G401 (cell line): ENCODE measurements at places on chromosomes 2 and 18.
A peak's percentile ranks its signal among the peaks of the same experiment; 100 is the strongest.

GRCh38 chr2:32061973-32062861, 1.1 kb upstream of the SPAST start:
- peak; percentile 63 for DNase-seq

DNA sequence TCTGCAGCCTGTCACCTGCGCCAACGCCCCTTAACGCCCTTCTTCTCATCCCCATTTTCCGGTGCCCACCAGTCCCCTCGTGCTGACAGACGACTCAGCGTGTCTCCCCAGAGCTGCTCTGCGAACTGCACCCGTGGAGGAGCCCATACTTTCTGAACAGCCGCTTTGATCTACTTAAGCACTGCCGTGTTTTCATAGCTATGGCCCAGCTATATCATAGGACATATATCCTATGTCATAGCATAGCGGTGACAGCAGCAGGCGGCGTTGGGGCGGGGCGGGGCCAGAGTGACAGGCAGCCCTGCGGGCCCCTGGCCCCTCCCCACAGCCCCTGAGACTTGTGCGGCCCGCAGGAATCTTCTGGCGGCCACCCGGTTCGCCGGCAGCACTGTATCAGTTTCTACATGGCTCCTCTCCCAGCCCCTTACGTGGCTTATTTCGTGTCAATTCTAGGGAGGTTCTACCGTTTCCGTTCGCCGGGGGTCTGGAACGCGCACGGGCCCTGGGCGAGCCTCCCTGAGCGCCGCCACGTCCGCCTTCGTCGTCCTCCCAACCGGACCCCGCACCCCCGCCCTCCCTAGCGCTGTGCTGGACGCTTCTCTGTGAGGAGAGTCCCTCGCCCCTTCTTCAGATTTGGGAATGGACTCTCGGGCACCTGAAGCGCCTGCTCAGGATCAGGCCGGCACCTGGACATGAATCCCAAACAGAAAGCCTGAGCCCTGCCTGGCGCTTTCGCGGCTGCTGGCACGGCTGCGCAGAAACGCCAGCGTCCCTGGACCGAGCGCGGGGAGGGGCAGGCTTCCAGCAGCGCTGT, 35.4 kb downstream of the PTPN18 start:
- DNase-seq: peak; percentile 84

- no peak for DNase-seq
These were observed 163.4 kb downstream of the LRRTM1 start for GRCh38 chr2:80141007-80141726.

- no peak for DNase-seq
These were observed 193.8 kb downstream of the SEPTIN10 start for GRCh38 chr2:109419960-109420370.

GRCh38 chr2:185318271-185318724, 420.3 kb upstream of the FSIP2 start:
- no peak for DNase-seq

- DNase-seq: no peak
These were observed 150.7 kb downstream of the TSN start for GRCh38 chr2:121906170-121906569.

DNA sequence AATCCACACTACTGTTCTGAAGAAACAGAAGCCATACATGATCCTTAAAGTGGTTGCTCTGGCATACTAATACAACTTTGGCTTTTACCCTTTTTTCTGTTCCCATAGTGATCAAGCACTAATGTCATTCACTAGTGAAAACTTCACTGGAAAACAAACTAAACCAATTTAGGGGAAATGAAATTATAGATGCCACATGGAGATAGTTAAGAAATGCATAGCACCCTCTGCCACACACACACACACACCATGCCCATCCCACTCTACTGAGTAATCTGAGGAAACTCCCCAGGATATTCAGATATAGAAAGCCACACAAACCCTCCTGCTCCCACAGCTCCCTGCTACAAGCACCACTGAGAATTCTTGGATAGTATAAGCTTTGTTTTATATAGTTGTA, 39.1 kb downstream of the SLC3A1 start:
- no peak for DNase-seq

GRCh38 chr2:72137498-72138010, 10.1 kb downstream of the CYP26B1 start:
- DNase-seq: peak; percentile 66

DNA sequence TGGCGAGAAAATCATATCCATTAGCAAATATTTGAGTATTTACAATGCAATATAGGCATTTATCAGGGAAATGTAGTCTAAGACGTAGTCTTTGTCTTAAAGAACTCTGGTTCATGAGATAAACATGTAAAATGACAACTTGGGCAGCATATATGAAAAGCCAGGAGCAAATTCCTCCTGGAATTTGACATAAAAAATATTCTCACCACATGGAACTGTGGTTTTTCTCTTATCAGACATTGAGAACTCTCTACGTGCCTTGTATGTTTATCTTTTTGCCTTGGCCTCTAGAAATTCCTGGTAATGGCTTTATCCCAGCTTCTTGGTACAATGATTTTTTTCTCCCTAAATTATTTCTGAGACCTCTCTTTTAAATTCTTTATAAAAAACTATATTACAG, 2.8 kb downstream of the MAPK4 start:
- DNase-seq: no peak

GRCh38 chr18:59484561-59485328, 125.7 kb upstream of the LMAN1 start:
- no peak for DNase-seq

- no peak for DNase-seq
These were observed 115.4 kb downstream of the SCG2 start for GRCh38 chr2:223486751-223487150.

DNA sequence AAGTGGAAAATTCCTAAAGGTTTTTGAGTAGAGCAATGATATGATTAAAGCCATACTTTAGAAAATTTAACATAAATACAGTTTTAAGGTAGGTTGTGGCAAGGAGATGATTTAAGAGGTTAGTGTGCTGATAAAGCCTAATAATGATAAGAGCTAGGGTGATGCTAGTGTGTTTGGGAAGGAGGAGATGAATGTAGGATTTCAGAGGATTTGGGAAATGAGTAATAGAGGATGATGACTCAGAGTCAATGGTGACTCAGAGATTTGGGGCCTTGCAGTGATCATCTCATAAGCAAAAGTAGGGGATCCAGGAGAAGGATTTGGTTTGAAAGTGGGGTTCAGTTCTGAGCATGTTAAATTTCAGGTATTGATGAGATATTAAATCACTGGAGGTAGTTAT, 23.3 kb downstream of the STAMBP start:
- no peak for DNase-seq

DNA sequence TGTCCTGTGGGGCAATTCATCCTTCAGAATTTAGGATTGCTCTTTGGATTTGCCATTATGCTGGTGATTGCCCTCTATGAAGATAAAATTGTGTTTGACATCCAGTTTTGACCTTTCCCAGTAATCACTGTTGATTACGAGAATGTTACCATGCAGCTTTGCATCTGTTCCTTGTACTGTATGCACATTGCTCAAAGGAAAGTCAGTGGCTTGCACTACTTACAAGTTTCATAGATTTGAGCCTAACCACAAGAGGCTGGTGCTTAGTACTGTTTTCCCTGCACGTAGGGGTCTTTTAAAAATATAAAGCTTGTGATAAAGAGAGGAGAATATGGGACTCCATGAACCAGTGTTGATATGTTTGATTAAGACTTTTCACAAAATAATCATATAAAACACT, 77.9 kb downstream of the SLC39A10 start:
- DNase-seq: no peak

GRCh38 chr2:21123473-21124393, at the start of gene TDRD15:
TDRD15 (plus strand) TSS chr2:21123968; CDS start chr2:21137468, 13,500 bp downstream.
- no peak for DNase-seq

- no peak for DNase-seq
These were observed 14.7 kb downstream of the CAPN13 start for GRCh38 chr2:30792521-30792920.

DNA sequence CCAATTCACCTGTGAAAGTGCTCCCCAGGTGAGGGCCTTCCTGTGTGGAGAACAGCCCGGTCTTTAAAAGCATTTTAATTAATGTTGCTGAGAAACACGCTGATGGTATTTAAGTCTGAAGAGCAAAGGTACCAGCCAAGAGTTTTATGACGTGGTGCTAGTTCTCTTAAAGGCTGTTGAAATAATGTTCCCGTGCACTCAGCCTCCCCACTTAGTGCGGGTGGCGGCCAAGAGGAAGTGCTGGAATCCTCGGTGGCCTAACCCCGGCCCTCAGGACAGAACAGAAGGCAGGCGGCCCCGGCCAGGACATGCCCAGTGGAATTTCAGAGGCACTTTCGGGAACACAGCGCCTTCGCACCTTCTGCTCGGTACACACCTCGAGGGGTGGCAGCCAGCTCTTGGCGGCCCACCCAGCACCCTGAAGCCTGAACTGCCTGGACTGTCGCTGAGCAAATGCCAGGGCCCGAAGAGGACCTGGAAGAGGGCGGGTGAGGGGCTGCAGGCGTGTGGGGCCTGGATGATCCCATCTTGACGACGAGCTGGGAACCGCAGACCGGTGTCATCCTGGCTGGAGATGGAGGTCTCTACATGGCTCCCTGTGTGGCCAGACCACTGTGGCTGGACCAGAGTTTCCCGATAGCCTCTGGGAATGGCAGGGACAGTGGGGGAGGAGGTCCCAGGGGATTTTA, 142.9 kb downstream of the ASB1 start:
- no peak for DNase-seq

GRCh38 chr2:71950256-71951082, 197.2 kb downstream of the CYP26B1 start:
- peak; percentile 50 for DNase-seq

- DNase-seq: no peak
These were observed 7.4 kb upstream of the POLI start for GRCh38 chr18:54261894-54262293.

- DNase-seq: peak; percentile 30
These were observed 88.6 kb upstream of the BCL11A start for GRCh38 chr2:60641811-60642788.

GRCh38 chr2:172944022-172944793, 131.4 kb upstream of the MAP3K20 start:
- DNase-seq: peak; percentile 74

DNA sequence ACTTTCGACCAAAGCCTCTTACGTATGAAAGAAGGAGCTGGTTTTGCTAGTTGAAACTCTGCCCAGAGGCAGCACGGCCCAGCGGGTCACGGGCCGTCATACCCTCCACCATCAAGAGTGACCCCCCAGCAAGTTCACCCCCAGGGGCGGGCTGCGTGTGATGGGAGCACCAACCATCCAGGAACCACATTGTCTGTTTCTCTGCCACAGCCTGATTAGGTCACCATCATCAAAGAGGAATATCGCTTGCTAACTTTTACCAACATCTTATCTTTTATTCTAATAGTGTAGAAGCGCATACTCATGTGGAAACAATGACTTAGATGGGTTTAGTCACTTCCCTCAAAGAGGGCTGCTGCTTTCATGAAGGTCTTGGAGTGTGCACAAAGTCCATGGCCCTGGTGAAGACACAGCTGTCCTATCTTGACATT, 116.6 kb upstream of the SMIM21 start:
- no peak for DNase-seq

DNA sequence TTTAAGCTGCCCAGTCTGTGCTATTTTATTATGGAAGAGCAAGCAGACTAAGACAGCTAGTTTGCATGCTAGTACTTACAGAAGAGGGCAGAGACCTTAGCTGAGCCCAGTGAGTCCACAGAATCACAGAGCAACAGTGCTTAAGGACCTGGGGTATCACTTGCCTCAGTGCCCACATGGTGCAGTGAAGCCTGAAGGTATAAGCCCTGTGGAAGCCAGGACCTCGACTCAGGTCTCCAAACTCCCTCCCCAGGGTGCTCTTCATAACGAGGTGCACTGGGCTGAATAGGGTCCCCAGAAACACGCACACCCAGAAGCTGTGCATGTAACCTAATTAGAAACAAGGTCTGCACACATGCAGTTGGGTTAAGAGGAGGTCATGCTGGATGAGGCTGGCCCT, 718.1 kb downstream of the GALR1 start:
- DNase-seq: no peak

DNA sequence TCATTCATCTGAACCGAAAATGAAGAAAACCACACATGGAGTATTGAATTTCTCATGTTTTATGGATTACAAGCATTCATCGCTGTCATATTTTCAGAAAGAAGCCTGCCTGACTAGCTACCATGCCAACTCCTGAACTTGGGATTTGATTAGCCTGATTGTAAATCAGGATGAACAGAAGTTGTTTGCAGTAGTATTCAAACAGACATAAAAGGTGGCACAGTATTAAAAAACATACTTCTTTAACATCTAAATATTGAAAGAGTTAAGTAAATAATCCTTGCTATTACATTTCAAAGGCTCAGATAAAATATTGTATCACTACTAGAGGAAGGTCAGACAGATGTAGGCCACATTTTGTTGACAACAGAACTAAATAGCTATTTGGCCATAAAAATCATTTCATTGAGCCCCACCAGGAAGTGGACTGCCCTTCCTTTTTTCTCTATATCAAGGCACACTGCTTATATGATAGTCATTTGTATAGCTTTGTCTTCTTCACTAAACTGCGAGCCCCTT, 21.6 kb downstream of the SLC38A11 start:
- no peak for DNase-seq

DNA sequence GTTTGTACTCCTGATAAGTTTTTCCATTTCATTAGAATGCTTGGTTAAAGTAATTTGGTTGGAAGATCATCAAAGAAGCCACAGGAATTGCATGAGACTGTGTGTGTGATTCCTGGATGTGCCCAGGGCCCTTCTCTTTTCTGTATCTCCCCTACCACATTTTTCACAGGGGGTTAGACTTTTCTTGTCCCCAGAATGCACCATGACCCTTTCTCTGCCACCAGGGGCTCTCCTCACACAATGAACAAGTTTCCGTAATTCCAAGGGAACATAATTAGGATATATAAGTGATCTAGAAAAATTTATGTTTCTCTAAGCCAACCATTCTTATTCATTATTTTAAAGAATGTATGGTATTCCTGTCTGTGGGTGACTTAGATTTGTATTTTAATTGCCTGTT, 291.8 kb downstream of the NEDD4L start:
- no peak for DNase-seq

DNA sequence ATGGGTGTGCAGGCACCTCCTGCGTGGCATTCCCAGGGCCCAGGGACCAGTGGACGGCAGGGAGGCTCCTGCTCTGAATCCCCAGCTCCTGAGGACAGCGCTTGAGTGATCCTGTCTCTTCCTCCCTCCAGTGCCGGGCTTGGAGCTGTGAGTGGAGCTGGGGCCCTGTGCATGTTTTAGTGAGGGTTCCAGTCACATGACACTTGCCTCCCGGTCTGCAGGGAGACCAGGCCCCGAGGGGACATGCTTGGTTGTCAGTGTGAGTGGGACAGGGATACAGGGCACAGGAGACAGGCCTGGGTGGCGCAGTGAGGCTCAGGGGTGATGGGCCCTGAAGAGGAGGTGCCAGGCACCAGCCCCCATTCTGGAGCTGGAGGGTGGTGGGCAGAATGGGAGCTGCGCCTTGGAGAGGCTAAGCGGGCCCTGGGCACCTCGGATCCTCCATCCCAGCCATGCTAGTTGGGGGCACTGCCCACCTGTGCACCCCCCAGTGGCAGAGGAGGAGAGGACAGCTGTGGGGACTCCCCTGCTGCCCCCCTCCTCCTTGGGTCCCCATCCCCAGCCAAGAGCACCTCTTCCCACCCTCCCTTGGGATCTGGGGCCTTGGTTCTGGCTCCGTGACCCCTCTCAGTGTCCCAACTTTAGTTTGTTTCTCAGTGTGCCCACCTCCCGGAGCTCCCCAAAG, 12.0 kb downstream of the ARHGEF4 start:
- DNase-seq: no peak

- no peak for DNase-seq
These were observed 13.9 kb downstream of the ODC1 start for GRCh38 chr2:10433947-10434885.
